Ammon's horn (tissue), 1 donor: ENCODE measurements at places on chromosomes 6 and 20.

DNA sequence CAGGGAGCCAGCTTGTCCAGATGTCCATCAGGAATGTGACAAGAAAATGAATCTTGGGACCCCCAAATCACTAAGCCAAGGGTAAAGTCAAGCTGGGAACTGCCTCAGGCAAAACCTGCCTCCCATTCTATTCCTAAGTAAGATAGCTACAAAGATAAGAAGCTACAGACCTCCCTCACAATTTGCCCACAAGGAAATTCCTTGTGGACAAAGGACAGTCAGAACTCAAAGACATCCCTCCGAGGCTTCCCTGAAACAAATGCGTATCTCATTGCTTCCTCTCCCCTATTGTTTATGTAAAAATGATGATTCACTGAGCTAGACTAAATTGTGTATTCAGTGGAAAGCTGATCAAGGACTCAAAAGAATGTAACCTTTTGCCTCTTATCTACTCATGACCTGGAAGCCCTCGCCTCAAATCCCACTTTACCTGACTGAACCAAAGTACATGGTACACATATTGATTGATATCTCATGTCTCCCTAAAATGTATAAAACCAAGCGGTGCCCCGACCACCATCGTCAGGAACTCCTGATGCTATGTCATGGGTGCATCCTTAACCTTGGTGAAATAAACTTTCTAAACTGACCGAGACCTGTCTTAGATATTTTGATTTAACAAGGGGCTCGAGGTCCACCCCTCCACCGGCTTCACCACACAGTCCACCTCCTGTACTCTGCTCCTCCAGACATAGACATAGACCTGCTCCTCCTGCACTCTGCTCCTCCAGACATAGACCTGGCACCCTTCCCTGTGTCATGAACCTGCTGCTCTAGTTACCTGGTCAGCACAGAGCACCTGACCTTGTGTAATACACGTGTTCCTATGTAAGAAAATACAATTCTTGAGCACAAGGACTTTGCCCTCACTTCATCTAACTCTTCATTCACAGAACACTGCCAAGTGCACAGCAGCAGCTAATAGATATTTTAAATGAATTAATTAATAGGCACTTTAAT lies 81.4 kb downstream of the WDR27 start:
- no peak for DNase-seq

- DNase-seq = no peak
Measured at GRCh38 chr20:39812116-39812515, 850.0 kb downstream of the DHX35 start.

GRCh38 chr6:113181164-113181563 lies 676.0 kb upstream of the MARCKS start:
- peak; percentile 55 for DNase-seq

- no peak for DNase-seq
Measured at GRCh38 chr20:29301624-29302259, 1955.7 kb upstream of the DEFB115 start.

GRCh38 chr6:107348224-107348623 lies 111.1 kb downstream of the PDSS2 start:
- DNase-seq = no peak

GRCh38 chr6:127749095-127749494 lies 151.8 kb downstream of the THEMIS start:
- DNase-seq = no peak

GRCh38 chr20:59677586-59677985 lies 73.2 kb downstream of the PHACTR3 start:
- DNase-seq = no peak

DNA sequence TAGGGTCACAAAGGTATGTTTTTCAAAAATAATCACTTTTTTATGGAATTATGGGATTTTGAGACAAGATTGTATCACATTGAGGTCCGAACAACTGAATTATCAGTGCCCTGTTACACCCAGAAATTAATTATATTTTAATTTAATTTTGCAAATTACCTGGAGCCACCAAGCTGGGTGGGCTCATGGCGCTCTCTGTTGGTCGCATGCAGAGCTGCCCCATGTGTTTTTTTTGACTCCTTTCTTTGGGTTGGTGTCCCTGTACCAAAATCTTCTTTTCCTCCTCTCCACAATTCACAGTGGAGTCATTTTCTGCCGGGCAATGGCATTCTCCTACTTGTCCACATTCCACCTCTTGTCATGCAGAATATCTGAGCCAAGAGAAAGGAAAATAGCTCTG lies 38.9 kb upstream of the FRMD1 start:
- DNase-seq = no peak

GRCh38 chr20:2519115-2519809 lies 10.5 kb upstream of the ZNF343 start:
- DNase-seq = no peak

- DNase-seq = peak; percentile 23
Measured at GRCh38 chr20:35743693-35744491, 1.8 kb upstream of the RBM39 start.

- peak; percentile 83 for DNase-seq
Measured at GRCh38 chr6:105992315-105992961, 93.7 kb upstream of the PRDM1 start.

GRCh38 chr6:12163149-12163548 lies 127.0 kb upstream of the EDN1 start:
- no peak for DNase-seq

GRCh38 chr6:166996406-166996805 lies 2.8 kb upstream of the CEP43 start:
- no peak for DNase-seq

GRCh38 chr6:132950566-132950965 lies 136.2 kb downstream of the RPS12 start:
- DNase-seq = no peak

DNA sequence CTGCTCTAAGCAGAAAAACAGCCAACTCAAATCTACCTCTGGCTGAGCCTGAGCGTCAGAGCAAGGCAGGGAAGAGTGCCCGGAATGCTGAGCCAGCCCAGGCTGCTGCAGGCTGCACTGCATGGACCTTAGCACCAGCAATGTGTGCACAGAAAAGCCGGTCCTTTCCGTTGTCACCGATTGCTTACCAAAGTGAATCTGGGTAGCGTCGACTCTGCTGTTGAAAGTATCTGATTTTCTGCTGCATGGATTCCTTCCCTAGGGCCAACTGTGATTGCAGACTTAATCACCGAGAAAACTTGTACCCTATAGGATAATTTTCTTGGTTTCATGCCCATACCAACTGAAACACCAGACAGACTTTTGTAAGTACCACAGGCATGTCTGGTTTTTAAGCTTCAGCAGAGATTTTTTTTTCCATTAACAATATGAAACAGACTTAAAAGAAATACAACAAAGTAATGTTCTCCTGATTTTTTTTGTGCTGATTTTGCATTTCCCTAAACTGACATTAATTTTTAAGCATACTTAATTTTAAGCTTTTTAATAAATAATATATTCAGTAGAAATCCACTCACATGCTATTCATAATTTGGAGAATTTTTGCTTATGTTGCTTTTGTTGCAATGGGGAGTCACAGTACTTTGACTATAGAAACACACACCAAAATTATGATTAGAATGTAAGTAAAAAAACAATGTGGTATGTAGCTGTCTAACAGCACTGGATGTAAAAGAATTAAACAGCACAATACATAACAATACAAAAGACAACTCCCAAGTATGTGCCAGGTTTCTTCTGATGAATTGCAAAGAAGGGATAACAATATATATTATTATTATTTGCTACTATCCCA lies 218.0 kb downstream of the THBS2 start:
- peak; percentile 22 for DNase-seq

GRCh38 chr20:43746344-43747137 lies 19.7 kb upstream of the GTSF1L start:
- DNase-seq = no peak

DNA sequence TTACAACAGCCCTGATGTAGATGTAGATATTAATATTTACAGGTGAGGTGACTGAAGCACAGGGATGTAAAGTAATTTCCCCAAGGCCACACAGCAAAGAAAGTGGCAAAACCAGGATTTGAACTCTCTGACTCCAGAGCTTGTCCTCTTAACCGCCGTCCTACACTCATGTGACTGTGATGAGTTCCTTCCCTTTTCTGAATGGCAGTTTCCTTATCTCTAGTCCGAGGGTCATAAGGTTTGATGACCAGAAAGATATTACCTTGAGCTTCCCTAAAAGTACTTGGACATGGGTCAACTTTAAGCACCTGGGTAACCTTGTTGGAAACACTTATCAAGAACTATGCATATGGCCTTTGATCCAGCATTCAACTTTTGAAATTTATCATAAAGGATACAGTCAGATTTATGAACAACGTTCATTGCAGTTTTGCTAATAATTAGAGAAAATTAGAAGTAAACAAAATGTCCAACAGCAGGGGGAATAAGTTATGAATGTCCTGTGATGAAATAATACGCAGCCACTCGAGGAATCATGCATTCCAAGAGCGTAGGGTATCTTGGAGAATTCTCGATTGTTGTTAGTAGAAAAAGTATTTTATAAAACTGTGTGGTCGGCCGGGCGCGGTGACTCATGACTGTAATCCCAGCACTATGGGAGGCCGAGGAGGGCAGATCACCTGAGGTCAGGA lies 2.3 kb upstream of the TLDC2 start:
- DNase-seq = no peak

- DNase-seq = peak; percentile 81
Measured at GRCh38 chr20:20664795-20665589, 47.5 kb downstream of the RALGAPA2 start.

- no peak for DNase-seq
Measured at GRCh38 chr6:12622566-12622965, 94.0 kb upstream of the PHACTR1 start.

- no peak for DNase-seq
Measured at GRCh38 chr6:162712694-162713093, 14.9 kb downstream of the PRKN start.

- peak; percentile 86 for DNase-seq
Measured at GRCh38 chr6:113858480-113859348, 1.6 kb downstream of the MARCKS start.

DNA sequence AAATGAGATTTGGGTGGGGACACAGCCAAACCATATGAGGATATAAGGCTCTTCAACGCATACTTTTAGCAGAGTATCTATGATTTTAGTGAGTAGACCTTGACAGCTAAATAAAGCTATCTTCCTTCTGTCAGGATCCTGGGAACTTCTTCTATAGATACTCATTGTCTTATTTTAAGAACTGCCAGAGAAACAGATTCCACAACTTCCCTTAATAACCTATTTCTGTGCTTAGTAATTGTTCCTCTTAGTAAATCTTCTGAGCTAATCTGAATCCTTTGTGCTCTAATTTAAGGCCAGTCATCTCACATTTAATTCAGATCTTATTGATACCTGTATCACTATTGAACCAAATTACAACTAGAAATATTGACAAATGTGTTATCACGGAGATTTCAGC lies 64.0 kb upstream of the CEP85L start:
- DNase-seq = no peak

- DNase-seq = no peak
Measured at GRCh38 chr6:84877515-84878210, 113.3 kb upstream of the TBX18 start.

DNA sequence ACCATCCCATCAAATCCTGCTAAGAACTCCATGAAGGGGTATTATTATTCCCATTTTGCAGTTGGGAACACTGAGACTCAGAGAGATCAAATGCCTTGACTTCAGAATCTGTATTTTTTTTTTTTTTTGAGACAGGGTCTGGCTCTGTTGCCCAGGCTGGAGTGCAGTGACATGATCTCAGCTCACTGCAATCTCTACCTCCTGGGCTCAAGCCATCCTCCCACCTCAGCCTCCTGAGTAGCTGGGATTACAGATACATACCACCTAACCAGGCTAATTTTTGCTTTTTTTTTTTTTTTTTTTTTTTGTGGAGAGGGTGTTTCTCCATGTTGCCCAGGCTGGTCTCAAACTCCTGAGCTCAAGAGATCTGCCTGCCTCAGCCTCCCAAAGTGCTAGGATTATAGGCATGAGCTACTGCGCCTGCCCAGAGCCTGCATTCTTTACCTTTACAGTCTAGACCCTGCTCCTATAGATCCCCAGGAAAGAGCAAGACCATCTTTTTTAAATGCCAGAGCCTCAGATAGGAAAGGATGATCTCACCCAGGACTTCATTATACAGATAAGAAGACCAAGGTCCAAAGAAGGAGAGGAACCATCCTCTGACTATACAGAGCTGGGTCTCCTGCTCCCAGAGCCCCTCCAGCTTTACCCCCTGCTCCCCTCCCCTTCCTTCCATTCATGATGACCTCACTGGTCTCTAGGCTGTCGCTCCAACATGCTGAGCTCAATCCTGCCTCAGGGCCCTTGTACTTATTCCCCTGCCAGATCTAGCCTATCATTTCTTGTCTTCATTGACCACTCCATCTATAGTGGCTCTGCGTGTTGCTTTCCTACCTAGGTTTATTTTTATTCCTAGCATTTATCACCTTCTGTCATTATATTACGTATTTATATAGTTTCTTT lies 138.6 kb downstream of the CEBPB start:
- DNase-seq = no peak

- no peak for DNase-seq
Measured at GRCh38 chr20:63042448-63043071, 35.8 kb upstream of the BHLHE23 start.

DNA sequence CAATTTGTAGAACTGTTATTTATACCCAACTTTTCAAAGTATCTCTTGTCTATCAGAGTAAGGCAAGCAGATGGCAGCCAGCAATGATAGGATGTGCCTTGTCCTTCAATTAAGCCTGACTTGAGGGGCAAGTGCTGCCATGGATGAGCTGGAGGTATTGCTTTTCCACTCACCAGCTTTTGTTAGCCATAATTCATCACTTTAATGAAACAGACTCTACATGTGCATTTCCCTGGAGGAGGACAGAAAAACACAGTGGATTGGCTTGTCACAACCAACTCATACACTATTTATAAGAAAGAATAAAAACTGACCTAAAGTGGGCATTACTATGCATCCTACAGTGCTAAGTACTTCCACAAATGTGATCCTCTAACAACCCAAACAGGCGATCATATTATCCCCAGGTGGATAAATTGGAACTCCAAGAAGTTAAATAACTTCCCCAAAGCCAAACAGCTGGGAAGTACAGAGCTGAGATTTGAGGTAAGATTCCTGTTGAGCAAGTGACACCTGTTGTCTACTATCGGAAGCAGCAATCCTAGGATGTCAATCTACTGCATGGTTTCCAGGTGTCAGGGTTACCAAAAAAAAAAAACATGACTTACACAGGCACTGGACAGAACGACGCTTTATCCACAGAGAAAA lies 73.9 kb upstream of the NRSN1 start:
- no peak for DNase-seq

- DNase-seq = no peak
Measured at GRCh38 chr6:118719351-118720124, 68.1 kb upstream of the CEP85L start.

GRCh38 chr6:139708337-139709199 lies 334.1 kb upstream of the CITED2 start:
- no peak for DNase-seq

GRCh38 chr6:46376562-46377061 lies 114.6 kb downstream of the RCAN2 start:
- DNase-seq = no peak

DNA sequence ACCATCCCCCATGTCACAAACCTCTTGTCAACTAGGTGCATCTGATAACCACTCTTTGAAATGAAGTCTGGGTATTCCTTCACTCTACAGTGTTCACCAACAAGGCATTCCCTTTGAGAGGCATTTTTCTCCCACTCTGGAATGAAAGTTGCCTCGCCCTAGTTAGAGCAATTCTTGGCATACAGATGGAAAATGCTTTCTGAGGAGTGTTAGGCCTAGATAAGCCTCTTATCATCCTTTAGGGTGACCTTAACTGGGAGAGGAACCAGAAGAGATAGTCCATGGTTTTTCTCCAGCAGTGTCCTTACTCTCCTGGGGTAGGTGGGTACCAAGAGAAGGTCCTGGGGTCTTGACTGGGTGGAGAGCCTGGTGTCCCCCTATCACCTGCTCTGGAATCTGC lies 14.8 kb downstream of the CLIC5 start:
- DNase-seq = no peak

GRCh38 chr20:38673725-38674091 lies 50.6 kb upstream of the SLC32A1 start:
- DNase-seq = no peak
